A549 (cell line): ENCODE measurements at places on chromosomes 2 and 18. TPM values are rescaled to one million over a fixed set of nuclear protein-coding genes. Genes with fewer than 3 reads are reported as not detected.

Gene NXPH2
- not detected in 3 replicates for polyA plus RNA-seq

Gene REG3G
- polyA plus RNA-seq: not detected in 3 replicates

Gene RAB11FIP5
- polyA plus RNA-seq: 18.7 to 21.8 TPM (median 21.7 TPM) in 3 replicates

Gene CRACDL
- 0.36 to 0.51 TPM (median 0.45 TPM) in 3 replicates for polyA plus RNA-seq

Gene TEX44
- not detected in 3 replicates for polyA plus RNA-seq

Gene ZNF516
- 3.2 to 4.9 TPM (median 4.3 TPM) in 3 replicates for polyA plus RNA-seq

Gene MAP2
- polyA plus RNA-seq: 0.43 to 0.53 TPM (median 0.50 TPM) in 3 replicates

Gene EFR3B
- polyA plus RNA-seq: 10.4 to 13.1 TPM (median 12.5 TPM) in 3 replicates

Gene TMEM247
- polyA plus RNA-seq: not detected in 3 replicates

Gene FKBP1B
- 8.5 to 9.1 TPM (median 8.9 TPM) in 3 replicates for polyA plus RNA-seq

Gene ANKRD29
- 12.4 to 17.4 TPM (median 17.2 TPM) in 3 replicates for polyA plus RNA-seq

Gene RTP5
- polyA plus RNA-seq: not detected in 3 replicates

Gene ZDBF2
- 1.3 to 1.7 TPM (median 1.5 TPM) in 3 replicates for polyA plus RNA-seq

Gene GKN2
- polyA plus RNA-seq: 3.3 to 3.7 TPM (median 3.5 TPM) in 3 replicates

Gene AGXT
- not detected in 3 replicates for polyA plus RNA-seq

Gene CDH19
- polyA plus RNA-seq: 0.97 to 1.7 TPM (median 1.5 TPM) in 3 replicates

Gene GNAL
- polyA plus RNA-seq: 5.1 to 5.8 TPM (median 5.5 TPM) in 3 replicates

Gene CHRND
- not detected in 3 replicates for polyA plus RNA-seq

Gene MPPE1
- polyA plus RNA-seq: 18.5 to 20.4 TPM (median 19.5 TPM) in 3 replicates

Gene LDLRAD4
- 2.5 to 5.2 TPM (median 4.6 TPM) in 3 replicates for polyA plus RNA-seq

Gene OR6B2
- polyA plus RNA-seq: not detected in 3 replicates

Gene OTOS
- not detected in 3 replicates for polyA plus RNA-seq

Gene RBM45
- 15.2 to 16.9 TPM (median 15.6 TPM) in 3 replicates for polyA plus RNA-seq

Gene TMEM150A
- polyA plus RNA-seq: 8.0 to 10.9 TPM (median 10.6 TPM) in 3 replicates

Gene IL1F10
- not detected in 3 replicates for polyA plus RNA-seq

Gene CNGA3
- polyA plus RNA-seq: not detected in 3 replicates

Gene ANKRD30B
- polyA plus RNA-seq: not detected in 3 replicates

Gene PAIP2B
- polyA plus RNA-seq: 0.54 to 0.70 TPM (median 0.61 TPM) in 3 replicates

Gene CYRIA
- polyA plus RNA-seq: 0.05 to 0.09 TPM (median 0.08 TPM) in 3 replicates

Gene YIPF4
- polyA plus RNA-seq: 28.6 to 35.7 TPM (median 31.4 TPM) in 3 replicates

Gene SKOR2
- not detected in 3 replicates for polyA plus RNA-seq

Gene GPR35
- 0.79 to 1.0 TPM (median 0.90 TPM) in 3 replicates for polyA plus RNA-seq

Gene SOX11
- polyA plus RNA-seq: not detected in 3 replicates

Gene TAF1B
- polyA plus RNA-seq: 32.4 to 40.6 TPM (median 37.0 TPM) in 3 replicates

Gene FAM124B
- not detected in 3 replicates for polyA plus RNA-seq

Gene CAPN13
- 0.13 to 0.18 TPM (median 0.16 TPM) in 3 replicates for polyA plus RNA-seq

Gene SLC4A3
- 2.2 to 3.6 TPM (median 3.1 TPM) in 3 replicates for polyA plus RNA-seq

Gene TRABD2A
- 7.0 to 7.4 TPM (median 7.1 TPM) in 3 replicates for polyA plus RNA-seq
